Activated effector memory CD4-positive, alpha-beta T cell treated with Interleukin-2 at 50 U/mL for 16 hours (primary cell): ENCODE measurements at places on chromosomes 2 and 18.

DNA sequence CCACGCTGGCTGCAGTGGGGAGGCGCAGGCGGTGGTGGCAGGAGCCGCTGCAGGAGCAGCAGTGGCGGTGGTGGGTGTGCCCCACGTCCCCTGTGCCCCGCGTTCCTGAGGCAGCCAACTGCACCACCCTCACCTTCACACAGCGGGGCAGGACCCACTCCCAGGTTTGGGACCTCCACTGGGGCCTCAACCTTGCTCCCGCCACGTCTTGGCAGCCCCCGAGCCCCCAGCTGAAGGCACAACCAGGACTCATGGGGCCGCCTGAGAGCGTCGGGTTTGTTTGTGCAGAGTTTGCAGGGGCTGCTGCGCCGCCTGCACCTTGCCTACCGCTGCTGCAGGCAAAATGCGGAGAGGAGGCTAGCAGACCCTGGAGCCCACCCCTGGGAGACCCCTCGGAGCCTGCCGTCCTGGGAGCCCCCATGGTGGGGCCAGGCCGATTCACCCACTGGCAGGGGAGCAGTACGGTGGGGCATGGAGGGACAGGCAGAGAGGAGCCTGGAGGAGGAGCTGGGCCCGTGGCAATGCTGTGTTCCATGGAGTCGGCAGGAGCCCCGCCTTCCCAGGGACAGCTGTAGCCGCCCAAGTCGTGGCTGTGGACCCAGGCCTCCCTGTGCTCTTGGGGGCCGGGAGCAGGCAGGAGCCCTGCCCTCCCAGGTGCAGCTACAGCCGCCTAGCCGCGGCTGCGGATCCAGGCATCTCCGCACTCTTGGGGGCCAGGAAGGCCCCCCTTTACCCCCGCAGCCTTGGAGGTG is 14.7 kb upstream of the EML6 start:
- DNase-seq, result no peak

- DNase-seq, result no peak
Measured at GRCh38 chr2:17894556-17894955, 16.1 kb downstream of the KCNS3 start.

DNA sequence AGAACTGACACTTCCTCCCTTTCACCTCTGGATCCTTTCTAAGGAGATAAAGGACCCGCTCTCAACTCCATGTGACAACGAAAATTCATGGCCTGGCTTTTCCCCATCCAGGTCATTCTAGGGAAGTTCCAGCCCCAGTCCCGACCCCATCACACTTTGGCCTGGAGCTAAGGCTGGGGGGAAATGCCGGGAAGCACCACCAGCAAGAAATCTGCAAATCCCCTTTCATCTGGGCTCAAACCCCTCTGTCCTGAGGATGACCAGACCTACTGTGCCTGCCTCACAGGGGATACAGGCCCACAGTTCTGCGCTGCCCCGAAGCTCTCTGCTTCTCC is 1.3 kb downstream of the SIX2 start:
- DNase-seq, result no peak

GRCh38 chr2:187615902-187616301 is 61.7 kb upstream of the TFPI start:
- no peak for DNase-seq

GRCh38 chr2:62569907-62570841 is 64.2 kb upstream of the TMEM17 start:
- DNase-seq, result no peak

GRCh38 chr2:120551522-120551921 is 184.1 kb upstream of the GLI2 start:
- no peak for DNase-seq

DNA sequence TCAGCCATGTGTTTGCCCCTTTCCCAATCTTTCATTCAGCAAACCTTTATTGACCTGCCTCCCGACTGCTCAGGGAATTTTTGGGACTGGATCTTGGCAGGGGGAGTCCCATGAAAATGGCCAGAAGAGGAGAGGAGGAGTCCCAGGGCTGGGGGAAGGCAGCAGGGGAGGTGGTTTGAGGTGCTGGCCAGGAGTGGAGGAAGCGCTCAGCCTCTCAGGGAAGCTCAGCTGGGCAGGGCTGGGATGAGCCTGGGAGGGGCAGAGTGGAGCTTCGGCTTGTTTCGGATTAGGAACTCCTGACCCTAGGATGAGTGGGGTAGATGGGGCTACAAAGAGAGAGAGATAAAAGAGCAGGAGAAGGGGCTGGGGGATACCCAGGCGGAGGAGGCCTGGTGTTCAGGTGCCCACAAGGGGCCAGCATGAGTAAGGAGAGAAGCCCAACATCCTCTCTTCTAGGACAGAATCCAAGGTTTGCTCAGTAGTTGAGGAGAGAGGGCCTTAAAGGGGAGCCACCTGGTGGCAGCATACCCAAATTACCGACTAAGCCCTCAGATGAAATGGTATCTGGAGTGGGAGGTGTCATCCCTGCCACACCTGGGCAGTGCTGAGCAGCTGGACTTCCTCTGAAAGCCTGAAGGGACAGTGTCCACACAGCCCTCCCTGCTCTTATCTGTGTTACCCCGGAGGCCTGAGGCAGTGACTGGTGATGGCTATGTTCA is 91.1 kb downstream of the INHBB start:
- no peak for DNase-seq

DNA sequence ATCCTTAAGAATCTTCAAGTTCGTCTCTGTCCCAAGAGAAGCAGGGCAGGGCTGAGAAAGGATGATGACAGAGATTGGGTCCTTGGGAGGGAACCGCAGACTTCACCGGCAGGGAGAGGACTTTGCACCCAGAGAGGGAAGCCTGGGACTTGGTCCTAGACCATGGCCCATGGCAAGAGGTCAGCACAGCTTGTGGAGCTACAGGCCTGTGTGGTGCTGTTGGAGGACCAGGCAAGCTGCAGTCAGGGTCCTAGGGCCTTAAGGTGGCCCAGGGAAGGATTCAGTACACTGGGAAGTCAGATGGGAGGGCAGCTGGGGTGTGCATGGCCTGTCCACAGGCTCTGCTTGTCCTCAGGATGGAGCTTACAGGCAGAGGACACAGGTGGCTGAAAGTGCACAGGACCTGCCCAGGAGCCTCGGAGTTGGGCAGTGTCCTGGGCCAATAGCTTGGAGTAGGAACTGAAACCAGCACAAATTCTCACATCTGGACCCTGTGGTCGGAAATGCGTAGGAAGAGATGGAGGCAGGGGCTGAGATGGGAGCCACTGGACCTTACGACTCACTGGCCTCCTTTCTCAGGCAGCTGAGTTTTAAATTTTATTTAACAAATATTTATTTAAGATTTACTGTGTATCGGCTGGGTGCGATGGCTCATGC is 56.4 kb upstream of the TCF7L1 start:
- DNase-seq, result no peak

DNA sequence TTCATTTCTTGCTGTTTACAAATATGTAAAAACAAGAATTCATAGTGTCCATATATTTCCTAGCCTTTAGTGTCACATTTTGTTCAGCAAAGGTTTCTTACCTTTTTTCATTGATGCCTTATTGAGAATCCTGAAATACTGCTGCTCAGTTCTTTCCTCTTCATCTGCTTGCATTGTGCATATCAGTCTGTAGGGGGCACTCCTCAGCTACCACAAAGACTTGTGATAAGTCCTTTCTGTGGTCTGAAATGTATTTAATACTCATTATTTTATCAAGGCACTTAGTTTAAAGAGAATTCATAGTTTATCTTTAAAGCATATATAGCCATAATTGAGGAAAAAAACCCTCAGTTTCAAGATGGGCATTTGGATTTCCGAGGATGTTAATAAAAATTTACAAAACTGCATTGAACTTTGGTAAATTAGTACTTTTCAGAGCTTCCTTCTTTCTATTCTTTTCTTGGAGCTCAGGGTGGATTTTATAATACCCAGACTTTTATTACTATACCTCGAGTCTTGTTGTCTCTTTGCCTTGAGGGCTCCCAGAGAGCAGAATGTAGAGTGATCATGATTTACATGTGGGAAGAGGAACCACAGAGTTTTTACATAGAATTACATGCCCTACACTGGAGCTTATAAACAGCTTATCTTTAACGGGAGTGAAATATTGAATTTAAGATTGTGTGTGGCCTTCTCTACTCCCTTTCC is 570.1 kb downstream of the PLCL1 start:
- DNase-seq, result no peak
